ENCODE measurements at places on chromosomes 2 and 18.

DNA sequence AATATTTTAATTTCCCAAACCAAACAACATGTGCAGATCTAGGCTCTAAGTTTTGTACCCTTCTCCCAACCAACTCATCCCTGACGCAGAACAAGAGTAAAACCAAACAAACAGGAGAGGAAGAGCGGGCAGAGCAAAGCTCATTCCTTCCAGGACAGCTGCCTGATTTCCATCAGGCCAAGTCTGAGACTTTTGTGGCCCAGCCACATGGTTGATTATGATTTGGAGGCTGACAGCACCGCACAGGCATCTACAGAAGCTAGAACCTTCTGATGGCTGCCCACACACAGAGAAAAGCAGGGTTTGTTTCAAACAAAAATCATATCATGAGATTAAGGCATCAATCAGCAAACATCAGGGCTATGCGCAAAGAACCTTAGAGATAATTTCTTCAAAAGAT is 262.6 kb downstream of the TNS1 start:
- DNase-seq, result no peak

DNA sequence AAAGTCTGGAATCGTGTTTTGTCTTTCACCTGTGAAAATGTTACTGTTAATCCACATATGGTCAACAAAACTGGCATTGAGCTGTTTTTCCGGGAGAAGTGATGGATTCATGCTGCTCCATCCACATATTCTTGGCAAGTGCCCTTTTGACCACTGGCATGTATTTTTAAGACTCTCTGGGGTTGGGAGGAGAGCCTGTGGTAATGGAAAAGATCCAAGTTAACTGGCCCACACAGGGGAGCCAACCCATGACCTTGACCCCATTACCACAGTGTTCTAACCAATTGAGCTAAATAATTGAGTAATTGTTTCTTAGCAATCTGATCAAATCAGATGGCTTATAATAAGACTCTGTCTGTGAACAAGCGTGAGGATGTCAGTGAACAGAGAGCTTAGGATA is 296.2 kb upstream of the NRP2 start:
- DNase-seq, result no peak

- DNase-seq, result no peak
Observed at GRCh38 chr2:38823386-38823785, 45.4 kb downstream of the GEMIN6 start.

DNA sequence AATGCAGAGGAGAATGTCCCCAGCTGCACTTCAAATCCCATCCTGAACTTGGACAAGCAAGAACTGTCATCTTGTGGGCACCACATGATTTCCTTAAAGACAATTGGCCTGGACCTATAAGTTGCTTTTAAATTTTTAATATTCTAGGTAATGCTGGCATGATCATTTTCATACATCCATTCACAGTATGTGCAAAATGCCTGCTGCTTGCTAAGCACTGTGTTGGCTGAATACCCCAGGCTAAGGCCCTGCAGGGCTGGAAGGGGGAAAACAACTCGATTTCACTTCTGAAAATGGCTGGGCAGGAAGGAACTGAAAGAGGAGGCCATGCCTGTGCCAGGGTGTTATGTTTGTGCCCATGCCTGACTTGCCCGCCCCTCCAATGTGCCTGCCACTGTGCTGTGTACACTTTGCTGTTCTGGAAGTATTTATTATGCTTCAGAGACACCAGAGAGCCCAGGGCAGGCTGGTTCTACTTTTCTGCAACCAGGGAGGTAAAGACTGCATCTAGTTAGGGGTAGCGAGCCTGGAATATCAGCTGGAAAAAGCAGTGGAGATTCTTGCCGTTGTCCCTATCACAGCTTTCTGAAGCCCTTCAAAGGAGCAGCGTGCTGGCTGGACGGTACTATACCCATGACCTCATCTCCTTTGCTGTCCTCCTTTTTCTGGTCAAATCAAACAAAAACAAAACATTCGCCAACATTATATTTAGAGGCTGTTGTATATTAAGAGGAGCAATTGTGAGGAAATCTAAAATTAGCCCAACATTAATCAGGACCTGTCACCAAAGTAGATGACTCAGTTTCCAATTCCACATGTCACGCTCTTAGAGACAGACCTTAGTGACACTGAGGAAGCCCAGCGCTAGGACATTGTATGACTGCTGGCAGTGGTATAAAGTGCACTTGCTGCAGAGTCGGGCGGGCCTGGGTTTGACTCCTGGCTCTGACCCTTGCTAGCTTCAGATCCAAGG is 158.1 kb downstream of the DDX1 start:
- DNase-seq, result no peak

- no peak for DNase-seq
Observed at GRCh38 chr2:154158101-154158500, 286.4 kb downstream of the GALNT13 start.

GRCh38 chr2:222102575-222103349 is 196.0 kb downstream of the PAX3 start:
- DNase-seq, result no peak

DNA sequence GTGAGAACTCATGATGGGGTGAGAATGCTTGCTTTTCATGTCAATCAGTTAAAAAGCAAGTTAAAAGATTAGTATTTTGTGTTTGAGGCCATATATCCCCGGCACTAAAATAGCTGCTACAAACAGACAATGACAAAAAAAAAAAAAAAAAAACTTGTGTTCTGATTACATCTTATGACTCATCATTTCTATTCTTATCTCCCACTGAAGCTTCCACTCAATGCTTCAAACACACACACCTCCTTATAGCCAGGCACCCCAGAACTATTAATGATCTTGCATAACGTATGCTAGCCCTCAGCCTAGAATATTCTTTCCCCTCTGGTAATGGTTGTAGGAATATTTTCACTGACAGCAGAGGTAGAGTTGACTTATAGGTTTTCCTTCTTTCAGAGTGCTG is 778.3 kb downstream of the TRIB2 start:
- DNase-seq, result no peak

- no peak for DNase-seq
Observed at GRCh38 chr2:19685731-19686130, 216.1 kb downstream of the TTC32 start.

DNA sequence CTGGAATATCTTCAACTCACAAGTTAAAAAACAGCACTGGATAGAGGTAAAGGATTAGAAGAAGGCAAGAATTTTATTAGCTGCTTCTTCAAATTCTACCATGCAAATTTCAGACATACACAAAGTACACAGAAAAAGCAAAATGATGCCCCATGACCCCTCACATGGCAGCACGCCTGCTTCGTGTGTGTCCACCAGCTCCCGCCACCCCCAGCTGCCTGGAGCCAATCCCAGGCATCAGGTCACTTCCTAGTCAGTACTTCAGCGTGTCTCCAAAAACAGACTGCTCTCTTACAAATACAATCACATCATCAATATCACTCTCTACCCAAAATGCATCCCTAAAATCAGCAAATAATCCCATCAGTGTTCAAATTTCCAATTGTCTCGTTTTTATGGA is 35.8 kb downstream of the IMPA2 start:
- DNase-seq, result no peak

- no peak for DNase-seq
Observed at GRCh38 chr18:56825321-56825720, 174.2 kb downstream of the WDR7 start.

- DNase-seq, result no peak
Observed at GRCh38 chr2:137770166-137770565, 194.1 kb upstream of the HNMT start.

- no peak for DNase-seq
Observed at GRCh38 chr2:169034256-169034655, 3.1 kb upstream of the ABCB11 start.

- no peak for DNase-seq
Observed at GRCh38 chr2:161165266-161165665, 5.0 kb downstream of the TANK start.

GRCh38 chr2:132374961-132375360 is 41.6 kb upstream of the GPR39 start:
- DNase-seq, result no peak

DNA sequence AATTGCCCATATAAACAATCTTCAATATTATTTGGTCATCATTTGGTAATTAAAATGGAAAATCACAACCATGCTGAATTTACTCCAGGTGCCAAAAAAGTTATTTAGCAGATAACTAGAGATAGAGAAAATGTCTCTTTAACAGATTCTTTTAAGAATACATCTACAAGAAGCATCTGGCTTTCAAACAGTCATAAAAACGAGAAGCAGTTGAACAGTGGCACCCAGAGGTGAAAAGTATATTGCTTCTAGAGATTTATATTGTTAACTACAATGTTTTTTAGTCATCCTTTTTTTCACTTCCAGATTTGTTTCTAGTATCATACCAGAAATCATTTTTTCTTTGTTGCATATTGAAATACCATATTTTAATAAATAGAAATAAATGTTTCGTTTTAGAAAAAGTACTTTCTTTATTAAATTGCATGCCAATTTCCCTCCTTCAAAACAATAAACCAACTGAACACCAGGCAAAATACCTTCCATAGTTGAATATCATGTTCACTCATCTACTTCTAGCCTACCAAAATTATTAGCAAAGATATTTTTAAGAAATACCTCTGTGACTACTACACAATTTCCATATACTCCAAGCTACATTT is 65.4 kb upstream of the HNRNPA3 start:
- DNase-seq, result no peak

GRCh38 chr2:33777786-33778185 is 178.7 kb upstream of the FAM98A start:
- DNase-seq, result no peak

- no peak for DNase-seq
Observed at GRCh38 chr2:144052083-144052482, 467.8 kb downstream of the ZEB2 start.

DNA sequence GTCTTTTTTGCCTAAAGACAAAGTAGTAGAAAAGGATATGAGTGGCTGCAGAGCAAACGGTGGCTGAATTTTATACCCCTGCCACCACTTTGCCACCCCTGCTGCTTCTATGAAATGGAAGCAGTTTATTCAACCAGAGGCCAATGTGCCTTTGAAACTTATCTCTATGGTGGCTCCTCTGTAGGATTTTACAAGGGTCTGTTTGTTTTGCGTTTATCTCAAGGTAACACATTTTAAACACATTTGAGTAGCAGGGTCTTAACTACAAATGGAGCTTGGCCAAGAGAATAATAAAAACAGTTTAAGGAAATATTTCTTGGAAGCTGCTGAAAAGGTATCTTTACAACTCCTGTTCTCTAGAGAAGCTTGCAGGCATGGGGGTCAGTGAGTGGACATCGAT is 6.1 kb downstream of the ALLC start:
- DNase-seq, result no peak

DNA sequence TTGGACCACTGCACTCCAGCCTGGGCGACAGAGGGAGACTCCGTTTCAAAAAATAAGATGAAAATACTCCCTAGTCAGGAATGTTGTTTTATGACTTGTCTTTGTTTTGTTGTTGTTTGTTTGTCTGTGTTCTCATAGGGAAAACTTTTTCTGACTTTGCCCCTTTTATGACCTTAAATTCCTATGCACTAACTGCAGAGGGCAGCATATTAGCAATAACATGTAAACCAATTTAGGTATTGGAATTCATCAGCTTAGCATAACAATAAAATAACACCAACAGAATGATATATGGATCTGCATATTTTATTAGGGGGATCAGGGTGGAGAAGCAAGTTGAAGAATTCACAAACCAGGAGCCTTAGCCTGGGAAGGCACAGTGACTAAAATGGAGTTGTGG is 631.5 kb downstream of the SUCLG1 start:
- DNase-seq, result no peak

- DNase-seq, result no peak
Observed at GRCh38 chr2:218281449-218281848, 10.9 kb downstream of the TMBIM1 start.

GRCh38 chr18:37567994-37568359 is 2.4 kb upstream of the CELF4 start:
- no peak for DNase-seq

DNA sequence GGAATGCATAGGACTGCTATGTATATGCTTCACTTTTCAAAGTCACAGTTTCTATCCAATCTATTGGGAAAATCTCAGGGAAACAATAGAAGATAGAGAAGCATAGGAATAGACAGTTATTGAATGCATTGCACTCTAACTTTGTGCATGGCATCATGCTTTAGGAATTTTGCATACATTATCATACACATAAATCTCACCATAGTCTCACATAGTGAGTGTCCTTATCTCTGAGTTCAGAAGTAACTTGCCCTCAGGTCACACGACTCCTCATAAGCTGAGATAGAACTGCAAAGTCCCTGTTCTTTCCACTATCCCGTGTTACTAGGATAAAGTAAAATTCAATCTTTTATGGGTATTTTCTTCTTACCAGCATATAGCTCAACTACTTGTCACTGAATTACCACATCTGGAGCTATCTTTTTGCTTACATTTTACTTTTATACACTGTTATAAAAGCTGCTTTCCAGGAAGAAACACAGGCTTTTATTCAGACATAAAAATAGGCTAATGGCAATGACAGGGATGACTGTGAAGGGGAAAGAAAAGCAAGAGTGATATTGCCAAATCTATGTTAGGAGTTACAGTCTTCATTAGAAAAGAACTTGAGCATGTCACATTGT is 666.9 kb downstream of the XIRP2 start:
- no peak for DNase-seq

- no peak for DNase-seq
Observed at GRCh38 chr2:98379311-98380202, 33.3 kb downstream of the CNGA3 start.

DNA sequence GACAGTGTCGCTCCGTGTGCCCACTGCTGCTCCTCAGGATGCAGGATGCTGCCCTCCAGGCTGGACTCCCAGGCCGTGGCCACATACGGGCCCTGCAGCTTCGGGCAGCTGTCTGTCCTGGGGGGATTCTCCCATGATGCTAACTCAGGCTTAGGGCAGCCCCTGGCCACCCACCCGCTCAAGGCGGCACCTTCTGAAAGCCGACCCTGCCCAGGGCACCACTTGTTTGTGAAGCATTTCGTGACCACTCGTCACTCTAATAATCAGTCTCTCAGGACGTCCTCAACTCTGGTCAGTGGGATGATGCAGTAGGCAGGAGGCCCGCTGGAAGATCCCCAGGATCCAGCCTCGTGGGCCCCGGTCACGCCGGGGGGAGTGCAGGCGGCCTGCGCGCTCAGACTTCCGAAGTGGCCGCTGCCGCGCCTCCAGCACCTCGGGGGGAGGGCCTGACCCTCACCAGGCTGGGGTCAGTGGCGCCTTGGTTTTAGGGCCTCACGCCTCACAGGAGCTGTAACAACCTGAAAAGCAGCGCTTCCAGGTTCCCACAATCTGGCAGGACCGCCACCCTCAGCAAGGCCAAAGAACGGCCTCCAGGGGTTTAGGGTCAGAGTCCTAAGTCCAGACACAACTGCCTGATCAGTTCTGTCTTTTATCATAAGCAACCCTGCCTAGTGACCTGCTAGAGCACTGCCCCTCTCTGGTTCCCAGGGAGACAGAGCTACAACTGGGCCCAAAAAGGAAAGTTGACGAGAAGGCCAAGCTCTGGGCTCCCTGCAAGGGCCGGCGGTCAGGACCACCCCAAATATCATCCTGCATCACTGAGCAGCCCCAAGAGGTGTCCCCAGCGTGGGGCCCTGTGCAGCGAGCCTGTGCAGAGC is 53.0 kb downstream of the EIPR1 start:
- DNase-seq, result no peak

DNA sequence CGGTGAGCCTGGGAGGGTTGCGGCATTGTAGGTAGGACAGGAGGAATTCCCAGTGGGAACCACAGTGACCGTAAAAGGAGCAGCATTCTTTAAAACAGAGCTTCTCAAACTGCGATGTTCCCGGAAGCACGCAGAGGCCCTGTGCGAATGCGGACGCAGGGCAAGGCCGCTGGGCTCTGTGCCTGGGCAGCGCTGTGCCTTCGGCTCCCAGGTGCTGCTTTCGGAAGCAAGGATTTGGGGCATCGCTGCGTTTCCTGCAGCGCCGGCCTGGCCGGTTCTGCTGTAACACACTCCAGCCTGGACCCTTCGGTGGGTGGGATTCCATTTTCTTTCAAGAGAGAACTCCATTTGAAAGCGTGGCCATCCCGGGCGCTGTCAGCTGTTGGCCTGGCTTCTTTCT is 118.6 kb downstream of the PTGR3 start:
- DNase-seq, result no peak
